NCI-H460 (cell line): ENCODE measurements at places on chromosomes 16 and 17.
A peak's percentile ranks its signal among the peaks of the same experiment; 100 is the strongest.

DNA sequence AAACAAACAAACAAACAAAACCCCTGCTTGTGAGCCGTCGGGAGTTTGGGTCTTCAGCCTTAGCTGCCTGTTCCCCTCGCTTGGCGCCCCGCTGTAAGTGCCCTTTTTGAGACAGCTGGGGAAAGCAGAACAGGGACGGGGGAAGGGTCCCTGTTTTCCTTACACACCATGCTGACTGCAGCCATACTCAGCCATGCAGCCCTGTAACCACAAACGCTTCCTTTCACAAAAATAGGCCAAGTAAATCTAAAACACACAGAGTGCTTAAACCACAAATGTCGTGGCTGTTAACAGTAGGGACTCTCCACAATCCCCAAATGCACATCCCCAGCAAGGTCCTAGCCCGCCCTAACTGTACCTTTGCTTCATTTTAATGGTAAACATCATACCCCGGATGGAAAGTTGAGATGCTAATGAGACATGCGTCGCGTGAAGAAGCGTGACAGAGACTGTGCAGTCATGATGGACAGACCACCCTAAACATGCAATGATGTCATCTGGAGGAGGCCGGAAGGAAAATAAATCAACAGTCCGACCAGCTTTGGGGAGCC is 129.9 kb downstream of the MGAT5B start:
- DNase-seq = no peak

- no peak for DNase-seq
Measured at GRCh38 chr17:63142836-63143235, 176.8 kb downstream of the TANC2 start.

- DNase-seq = peak; percentile 60
Measured at GRCh38 chr17:47315451-47316266, 8.1 kb upstream of the EFCAB13 start.

DNA sequence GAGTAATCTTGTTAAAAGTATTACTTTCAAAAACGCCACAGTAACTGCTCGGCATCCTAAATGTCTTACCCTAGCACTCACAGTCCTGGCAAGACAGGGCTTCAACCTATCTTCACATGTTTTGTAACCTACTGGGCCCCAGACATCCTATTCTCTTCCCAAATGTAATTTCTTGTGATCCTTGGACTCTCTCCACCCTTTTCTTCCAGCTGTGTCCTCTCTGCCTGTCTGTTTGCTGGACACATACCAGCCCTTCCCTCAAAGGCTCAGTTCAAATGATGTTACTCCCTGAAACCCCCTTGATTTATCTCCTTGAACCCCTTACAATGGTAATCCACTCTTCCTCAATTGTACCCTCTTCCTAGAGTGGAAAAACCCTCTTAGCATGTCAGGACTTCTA is 60.1 kb upstream of the CNEP1R1 start:
- no peak for DNase-seq

GRCh38 chr16:476039-476438 is 50.6 kb downstream of the RAB11FIP3 start:
- DNase-seq = no peak

GRCh38 chr16:51337662-51338061 is 186.6 kb upstream of the SALL1 start:
- no peak for DNase-seq

DNA sequence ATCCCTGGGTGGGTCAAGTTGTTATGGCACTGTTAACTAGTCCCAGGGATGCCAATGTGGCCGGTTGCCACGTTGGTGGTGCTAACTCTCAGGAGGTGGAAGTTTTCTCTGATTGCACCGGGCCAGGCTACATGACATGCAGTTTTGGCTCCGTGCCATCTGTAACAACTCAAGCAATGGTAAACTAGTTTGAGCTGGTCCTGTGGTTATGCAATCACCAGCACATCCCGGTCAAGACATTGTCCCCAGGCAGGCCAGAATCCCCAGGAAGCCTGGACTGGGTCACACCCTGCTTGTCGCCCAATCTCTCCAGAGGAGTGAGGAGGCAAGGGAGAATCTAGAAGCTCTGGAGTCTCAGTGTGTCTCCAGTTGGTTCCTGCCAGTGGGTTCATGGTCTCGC is 10.1 kb upstream of the CCL17 start:
- DNase-seq = no peak

DNA sequence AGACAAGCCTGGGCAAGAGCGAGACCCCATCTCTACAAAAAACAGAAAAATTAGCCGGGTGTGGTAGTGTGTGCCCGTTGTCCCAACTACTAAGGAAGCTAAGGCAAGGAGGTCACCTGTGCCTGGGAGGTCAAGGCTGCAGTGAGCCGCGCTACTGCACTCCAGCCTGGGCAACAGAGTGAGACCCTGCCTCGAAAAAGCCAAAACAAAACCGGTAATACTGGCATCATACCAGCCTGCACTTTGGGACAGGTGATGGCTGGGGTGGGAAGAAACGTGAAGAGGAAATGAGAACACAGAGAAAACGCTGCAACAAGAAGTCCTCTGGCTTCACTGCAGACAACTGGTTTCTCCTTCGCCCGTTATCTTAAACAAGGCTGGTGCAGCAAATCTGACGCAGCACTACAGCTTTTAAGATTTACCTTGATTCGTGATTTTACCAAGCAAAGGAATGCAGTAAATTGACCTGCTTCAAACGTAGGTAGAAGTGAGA is 725 bp upstream of the CASC3 start:
- DNase-seq = no peak

GRCh38 chr16:8673611-8674412 is 605 bp upstream of the ABAT start:
- DNase-seq = no peak

DNA sequence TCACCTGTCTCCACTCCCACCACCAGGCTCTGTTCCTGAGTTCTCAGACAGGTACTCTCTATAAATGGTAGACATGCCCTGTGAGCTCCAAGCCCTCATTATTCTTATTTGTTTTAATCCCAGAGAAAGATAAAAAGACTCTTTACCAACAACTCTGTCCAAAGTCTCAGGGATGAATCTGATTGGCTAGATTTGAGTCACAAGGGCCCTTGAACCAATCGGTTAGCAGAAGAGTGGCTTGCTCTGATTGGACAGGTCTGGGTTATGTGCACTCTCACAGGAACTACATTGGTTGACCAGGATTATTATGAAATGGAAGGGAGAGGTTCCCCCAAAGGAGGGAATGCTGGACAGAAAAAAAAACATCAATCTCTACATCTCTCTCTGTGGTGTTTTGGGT is 7.5 kb downstream of the COTL1 start:
- no peak for DNase-seq

DNA sequence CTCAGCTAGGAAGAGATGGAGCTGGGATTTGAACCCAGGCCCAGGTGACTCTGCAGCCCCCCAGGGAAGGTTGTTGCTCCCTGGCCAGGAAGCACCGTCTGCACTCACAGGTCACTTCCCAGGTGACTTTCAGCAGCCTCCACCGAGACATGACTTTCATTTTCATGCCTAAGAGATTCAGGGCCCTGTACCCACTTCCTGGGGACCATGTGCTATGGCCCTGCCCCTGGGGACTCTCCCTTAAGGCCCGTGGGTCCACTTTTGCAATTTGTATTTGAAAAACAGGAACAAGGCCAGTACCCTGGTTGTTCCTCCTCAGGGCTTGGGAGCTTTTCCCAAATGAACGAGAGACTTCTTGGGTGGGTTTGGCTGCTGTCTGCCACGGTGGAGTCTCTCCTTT is 191.0 kb downstream of the IRF8 start:
- DNase-seq = no peak

DNA sequence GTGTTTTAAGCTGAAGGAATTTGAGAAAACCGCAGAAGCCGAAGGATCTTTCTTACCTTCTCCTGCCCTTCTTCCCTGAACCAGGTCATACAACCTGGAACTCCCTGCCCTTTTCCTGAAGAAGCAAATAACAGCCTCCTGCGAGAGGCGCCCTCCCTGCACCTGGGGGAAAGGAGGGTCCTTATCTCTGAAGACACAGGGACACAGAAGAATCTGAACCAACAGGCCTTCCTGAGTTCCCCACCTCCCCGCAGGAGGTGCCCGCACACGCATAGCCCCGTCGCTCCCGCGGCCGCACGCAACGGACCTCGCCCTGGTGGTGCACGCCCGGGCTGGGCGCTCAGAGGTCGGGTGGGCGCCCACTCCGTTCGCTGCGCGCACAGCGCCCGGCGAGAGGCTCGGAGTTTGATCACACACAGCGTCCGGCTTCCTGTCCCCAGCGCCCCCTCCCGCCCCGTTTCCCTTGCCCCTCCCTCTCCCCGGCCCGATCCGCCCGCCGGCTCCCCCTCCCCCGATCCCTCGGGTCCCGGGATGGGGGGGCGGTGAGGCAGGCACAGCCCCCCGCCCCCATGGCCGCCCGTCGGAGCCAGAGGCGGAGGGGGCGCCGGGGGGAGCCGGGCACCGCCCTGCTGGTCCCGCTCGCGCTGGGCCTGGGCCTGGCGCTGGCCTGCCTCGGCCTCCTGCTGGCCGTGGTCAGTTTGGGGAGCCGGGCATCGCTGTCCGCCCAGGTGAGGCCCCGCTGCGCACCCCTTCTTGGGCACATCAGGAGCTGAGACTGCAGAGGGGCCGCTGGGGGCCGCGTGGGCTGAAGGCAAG is at the start of gene TNFSF12:
Gene TNFSF12 (plus strand): TSS at position 474 of the 816 bp plus-strand sequence. CDS start 96 bp downstream, at position 570.
- DNase-seq = peak; percentile 24

GRCh38 chr16:69339289-69340094 is at the start of the genes COG8 and NIP7:
TSS of gene COG8 (minus strand) at chr16:69339564. CDS start at chr16:69339552, 12 bp downstream.
TSS of gene NIP7 (plus strand) at chr16:69339772. CDS start at chr16:69339830, 58 bp downstream.
- peak; percentile 95 for DNase-seq

DNA sequence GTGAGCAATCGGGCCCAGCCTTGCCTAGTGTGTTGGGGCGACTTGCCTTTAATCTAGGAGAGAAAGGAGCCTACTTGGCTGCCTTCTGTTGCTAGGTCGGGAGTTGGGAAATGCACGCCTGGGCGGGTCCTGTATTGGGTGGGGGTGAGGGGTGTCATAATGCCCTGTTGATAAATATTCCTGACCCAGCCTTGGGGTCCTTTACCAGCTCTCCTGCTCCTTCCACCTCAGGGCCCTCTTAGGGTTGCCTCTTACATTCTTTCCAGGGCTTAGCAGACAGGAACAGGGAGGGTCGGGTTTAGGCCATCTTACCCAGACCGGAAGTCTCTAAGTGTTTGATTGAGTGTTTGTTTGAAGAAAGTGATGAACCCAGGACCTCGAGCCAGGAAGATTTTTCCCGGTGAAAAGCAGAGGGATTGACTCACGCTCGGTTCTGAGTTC is 112.9 kb downstream of the SEC14L1 start:
- DNase-seq = no peak
